Astrocyte of the hippocampus (primary cell): ENCODE measurements at places on chromosomes 6 and 20.

- DNase-seq = peak; percentile 20
These were observed 13.4 kb downstream of the ZNF318 start for GRCh38 chr6:43355862-43356590.

GRCh38 chr6:16966791-16967469 lies 134.9 kb upstream of the STMND1 start:
- DNase-seq = peak; percentile 28

- no peak for DNase-seq
These were observed 887 bp downstream of the TSPYL1 start for GRCh38 chr6:116278854-116279231.

DNA sequence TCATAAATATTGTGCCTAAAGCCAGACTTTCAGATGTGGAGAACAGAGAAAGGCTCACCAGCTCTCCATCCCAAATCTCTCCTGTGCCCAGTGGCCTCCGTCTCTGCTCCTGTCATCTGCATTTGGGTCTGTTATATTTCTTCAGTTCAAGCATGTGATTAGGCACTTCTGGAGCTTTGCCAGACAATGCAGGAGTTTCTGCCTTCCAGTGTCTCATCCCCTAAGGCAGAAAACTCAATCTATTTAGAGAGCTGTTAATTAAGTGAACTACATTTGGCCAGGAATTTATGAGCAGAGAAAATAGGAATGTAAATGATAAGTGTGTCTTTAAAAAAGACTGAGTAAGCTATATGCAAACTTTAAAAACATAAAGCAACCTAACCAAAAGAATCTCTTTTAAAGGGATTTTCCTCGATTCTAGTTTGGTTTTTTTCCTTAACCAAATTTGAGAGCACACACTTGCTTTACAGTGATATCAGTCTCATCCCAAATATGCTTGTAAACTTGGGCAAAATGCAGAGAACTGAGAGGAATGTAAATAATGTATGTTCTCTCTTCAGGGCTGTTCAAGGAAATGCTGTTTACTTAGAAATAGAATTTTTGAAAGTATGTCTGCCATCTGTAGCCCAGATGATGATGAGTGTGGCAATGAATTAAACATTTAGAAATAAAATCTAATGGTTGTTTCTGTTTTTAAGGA lies 113.9 kb downstream of the ELOVL4 start:
- peak; percentile 9 for DNase-seq

GRCh38 chr6:92169506-92169905 lies 1249.9 kb downstream of the EPHA7 start:
- no peak for DNase-seq

- no peak for DNase-seq
These were observed 2.8 kb downstream of the PROCR start for GRCh38 chr20:35174458-35175216.

DNA sequence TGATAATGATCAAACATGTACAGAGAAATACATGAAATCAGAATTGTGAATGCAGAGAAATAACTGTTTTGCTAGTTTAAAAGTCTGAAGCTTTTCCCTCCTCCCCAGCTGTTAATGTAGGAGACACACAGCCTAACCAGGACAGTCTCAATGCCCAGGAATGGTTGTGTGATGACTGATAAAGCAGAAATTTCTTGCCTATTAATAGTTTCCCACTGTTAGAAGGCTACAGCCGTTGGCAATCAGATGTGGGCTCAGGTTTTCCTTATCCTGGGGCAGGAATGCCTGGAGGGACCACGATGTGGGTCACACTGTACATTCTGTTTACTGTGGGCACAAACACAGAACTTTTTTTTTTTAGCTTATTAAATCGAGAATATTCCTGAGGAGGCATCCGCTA lies 1.9 kb downstream of the PPP1R3D start:
- DNase-seq = peak; percentile 47

- no peak for DNase-seq
These were observed 995 bp downstream of the RSPO4 start for GRCh38 chr20:1001116-1001515.

DNA sequence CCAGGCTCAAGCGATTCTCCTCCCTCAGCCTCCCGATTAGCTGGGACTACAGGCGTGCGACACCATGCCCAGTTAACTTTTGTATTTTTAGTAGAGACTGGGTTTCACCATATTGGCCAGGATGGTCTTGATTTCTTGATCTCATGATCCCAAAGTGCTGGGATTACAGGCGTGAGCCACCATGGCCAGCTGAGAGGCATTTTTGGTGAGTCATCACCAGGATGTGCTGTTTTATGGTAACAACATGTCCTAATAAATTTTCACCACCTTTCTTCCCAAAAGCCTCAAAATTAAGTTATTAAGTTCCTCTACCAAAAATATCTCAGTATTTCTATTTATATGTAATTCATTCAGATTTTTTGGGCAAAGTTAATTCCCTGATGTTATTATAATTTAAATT lies 53.5 kb downstream of the COL21A1 start:
- no peak for DNase-seq

GRCh38 chr20:8867038-8867740 lies 201.7 kb upstream of the PLCB4 start:
- DNase-seq = no peak

GRCh38 chr6:13681305-13682061 lies 30.2 kb downstream of the RANBP9 start:
- DNase-seq = no peak

DNA sequence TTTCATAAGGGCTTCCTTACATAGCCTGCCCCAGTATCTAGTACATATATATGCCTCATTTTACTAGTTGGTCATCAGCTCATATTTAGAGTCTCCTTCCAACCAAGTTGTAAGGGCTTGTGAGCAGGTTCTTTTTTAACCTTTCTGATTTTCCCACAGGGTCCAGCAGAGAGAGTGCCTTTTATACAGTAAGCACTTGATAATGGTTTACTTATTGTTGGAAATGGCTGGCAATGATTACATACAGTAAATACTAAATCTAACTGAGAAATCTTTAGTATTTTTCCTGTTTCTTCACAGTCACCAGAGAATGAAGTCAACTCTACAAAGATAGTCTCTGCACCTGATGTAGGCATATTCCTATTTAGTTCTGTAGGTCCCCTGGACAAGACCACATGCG lies 135.1 kb upstream of the B3GAT2 start:
- DNase-seq = no peak

GRCh38 chr20:47748823-47749222 lies 36.5 kb downstream of the SULF2 start:
- DNase-seq = peak; percentile 14

DNA sequence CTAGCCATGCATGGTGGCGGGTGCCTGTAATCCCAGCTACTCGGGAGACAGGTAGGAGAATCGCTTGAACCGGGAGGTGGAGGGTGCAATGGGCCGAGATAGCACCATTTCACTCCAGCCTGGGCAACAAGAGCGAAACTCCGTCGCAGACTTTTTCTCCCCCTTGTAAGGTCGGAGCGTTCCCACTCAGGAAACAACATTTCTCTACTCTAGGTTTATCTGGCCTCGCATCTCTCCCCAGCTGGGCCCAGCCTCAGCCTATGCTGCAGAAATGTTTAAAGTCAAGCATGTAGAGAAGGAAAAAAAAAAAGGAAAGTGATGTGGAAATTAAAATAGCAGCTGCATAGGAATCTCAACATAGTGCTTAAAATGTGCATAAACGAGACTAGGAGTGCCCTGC lies 172.3 kb downstream of the TRIM27 start:
- no peak for DNase-seq

GRCh38 chr20:40757087-40757486 lies 68.1 kb upstream of the MAFB start:
- no peak for DNase-seq

DNA sequence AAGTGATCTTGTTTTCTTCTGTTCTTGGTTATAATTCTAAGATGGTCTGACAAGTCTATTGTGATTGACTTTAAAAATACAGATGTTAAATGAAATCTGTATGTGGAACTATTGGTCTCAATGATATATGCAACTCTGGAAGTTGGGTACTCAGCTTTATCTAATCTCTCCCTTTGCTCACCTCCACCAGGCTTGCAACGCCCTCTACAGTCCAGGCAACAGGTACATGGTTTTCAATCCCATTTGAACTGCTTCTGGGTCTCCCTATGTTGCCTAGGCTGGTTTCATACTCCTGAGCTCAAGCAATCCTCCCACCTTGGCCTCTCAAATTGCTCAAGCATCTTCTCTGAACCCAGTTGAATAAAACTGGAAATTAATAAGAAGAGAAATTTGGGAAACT lies 25.6 kb upstream of the HLA-DQB1 start:
- peak; percentile 13 for DNase-seq

- no peak for DNase-seq
These were observed 182.7 kb downstream of the PHACTR1 start for GRCh38 chr6:12899046-12899833.

GRCh38 chr6:127737768-127738167 lies 160.8 kb downstream of the C6orf58 start:
- DNase-seq = no peak

GRCh38 chr6:32153564-32154513 lies at the start of gene PPT2:
PPT2 (plus strand) TSS chr6:32154141; CDS start chr6:32154595, 454 bp downstream.
- DNase-seq = peak; percentile 97

DNA sequence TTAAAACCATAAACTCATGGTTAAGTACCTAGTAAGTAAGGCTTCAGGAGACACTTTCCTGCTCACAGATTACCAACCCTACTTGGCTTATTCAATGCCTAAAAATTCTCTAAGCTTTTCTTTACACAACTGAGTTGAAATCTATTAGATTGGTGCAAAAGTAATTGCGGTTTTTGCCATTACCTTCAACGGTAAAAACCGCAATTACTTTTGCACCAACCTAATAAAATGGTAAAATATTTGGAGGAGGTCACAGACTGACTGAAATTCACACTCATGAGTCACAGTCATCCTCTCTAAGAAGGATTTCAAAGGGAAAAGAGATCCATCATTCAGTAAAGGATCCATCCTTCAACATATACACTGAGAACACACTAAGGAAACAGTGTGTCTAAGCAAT lies 25.9 kb downstream of the PKHD1 start:
- no peak for DNase-seq

GRCh38 chr6:139486476-139486799 lies 112.0 kb upstream of the CITED2 start:
- DNase-seq = no peak

DNA sequence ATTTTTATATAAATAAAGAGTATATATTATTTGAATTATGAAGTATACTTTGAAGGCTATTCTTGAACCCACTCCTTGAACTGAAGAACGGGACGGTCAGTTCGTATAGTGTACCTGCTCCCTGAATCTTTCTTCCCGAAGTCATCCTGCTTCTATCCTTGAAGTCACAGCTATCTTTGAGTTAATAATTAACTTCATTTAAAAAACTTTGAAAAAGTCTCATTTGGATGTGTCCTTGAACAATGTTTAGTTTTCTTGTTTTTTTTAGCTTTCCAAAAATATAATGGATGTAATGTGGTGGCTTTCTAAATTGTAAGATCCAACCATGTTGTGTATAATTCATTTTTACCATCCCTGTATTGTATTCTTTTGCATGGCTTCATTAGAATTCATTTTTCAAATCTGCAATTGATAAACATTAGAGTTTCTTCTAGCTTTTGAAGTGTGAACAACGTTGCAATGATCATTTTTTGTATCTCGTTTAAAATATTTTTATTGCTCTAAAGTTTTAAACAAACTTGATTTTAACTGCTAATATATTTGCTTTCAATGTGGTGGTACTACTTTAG lies 94.4 kb downstream of the NCOA3 start:
- no peak for DNase-seq

- peak; percentile 51 for DNase-seq
These were observed 117.3 kb downstream of the OPRM1 start for GRCh38 chr6:154156135-154156896.

- DNase-seq = peak; percentile 92
These were observed 488 bp upstream of the PTK6 start for GRCh38 chr20:63537525-63538203.

DNA sequence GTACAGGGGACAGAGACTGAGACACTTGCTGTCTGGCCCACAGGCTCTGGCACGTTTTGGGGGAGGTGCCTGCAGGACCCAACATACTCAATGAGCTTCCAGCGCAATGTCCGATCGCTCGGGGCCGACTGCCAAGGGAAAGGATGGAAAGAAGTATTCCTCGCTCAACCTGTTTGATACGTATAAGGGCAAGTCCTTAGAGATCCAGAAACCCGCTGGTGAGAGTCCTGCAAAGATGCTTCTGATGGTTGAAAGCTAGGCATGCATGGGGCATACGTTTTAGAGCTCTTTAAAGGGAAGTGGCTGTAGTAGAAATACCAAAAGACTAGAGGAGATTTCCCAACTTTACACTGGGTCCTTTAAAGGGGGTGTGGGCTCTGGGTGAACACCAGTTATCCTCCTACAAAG lies 2.2 kb downstream of the PRRC2A start:
- DNase-seq = peak; percentile 11

DNA sequence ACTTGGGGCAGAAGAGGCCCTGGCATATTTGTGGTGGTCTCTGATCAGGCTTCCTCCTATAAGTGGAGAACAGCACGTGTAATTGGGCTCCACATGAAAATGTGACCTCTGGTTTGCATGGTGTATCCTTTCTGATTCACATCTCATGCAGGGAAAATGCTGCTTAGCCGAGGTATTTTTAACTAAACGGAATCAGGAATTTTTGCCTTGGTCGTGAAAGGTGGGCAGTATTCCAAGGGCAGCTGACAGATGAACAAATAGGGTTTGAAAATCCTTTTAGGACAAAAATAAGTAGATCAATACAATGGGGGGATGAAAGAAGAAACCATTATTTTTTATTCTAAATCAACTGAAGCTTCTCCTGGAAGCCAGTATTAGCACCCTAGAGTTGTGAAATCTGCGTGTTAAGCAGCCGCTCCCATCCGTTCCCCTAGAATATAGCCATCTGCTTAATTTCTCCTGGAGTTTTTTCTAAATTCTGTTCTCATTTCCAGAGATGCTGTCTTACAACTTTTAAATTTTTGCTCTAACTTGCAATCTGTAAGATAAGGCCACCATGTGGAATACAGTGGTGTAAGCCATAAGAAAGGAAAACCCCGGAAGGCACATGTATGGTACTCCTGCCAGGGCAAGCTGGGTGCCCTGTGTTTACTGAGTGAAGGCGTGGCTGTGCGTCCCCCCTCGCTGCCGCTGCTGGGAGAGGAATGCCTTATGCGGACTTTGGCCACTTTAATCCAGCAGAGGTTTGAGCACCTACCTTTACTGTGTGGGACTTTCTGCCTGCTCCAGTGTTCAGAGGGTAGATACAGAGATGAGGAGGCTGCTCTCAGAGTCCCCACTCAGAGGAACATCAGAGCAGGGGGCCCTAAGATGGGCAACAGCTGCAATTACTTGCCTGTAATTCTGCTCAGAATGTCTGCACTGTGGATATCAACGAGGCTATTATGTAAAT lies 52.4 kb downstream of the SYNJ2 start:
- DNase-seq = peak; percentile 52

GRCh38 chr6:141347086-141347485 lies 785.6 kb upstream of the GJE1 start:
- DNase-seq = no peak

- no peak for DNase-seq
These were observed 36.1 kb upstream of the FAM210B start for GRCh38 chr20:56322681-56323080.
